Hepatocyte (in vitro differentiated cells): ENCODE measurements at places on chromosomes 12 and 14.
A peak's percentile ranks its signal among the peaks of the same experiment; 100 is the strongest.

DNA sequence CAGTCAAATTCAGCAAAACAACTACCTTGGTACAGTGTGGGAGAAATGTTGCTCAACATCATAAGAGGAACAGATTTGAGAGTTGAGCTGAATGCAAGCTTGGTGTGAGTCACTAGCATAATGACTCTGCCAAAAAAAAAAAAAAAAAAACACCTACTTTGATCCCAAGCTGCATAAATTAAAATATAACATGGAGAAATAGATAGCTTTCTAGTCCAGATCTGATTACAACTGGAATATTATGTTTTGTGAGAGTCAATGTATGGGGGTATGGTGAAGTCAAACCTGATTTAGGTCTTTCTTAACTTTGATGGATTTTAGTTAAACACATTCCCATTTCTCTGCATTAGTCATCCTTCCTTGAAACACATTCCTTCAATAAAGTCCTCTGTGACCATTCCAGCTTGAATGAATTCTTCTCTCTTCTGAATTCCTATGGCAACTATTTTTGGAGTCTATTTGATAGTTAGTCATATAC, 188.1 kb downstream of the SLC5A8 start:
- DNase-seq, result no peak

DNA sequence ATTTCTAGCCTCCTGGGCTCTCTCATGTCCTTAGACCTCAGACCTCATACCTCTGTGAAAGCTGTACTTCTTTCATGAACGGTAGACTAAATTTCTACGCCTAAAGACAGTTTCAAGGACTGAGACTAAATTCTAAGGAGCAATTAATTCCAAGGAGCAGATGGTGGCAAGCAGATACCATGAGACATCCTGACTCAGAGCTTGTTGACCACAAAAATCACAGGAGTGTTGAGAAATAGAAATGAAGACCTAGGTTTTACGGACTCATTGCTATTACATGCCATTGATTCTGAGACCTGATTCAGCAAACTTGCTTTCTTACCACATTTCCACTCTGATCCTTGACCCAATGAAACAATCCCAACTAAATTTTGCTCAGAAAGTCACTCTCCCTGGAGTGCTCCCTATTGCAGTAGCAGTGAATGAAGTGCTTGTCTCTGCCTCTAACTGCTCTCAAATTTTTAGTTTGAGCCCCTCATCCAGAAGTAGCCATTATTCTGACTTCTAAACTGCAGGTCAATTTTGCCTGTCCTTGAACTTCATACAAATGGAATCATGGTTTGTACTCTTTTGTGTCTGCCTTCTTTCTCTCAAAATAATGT, 52.0 kb downstream of the PEX5 start:
- no peak for DNase-seq

GRCh38 chr12:131166717-131167116, 213.0 kb downstream of the ADGRD1 start:
- DNase-seq, result no peak

- no peak for DNase-seq
Observed at GRCh38 chr12:30450872-30451271, 244.8 kb downstream of the IPO8 start.

GRCh38 chr14:20706657-20707355, 18.2 kb downstream of the ANG start:
- no peak for DNase-seq

- DNase-seq, result no peak
Observed at GRCh38 chr14:21724090-21724973, 50.7 kb upstream of the OR4E1 start.

GRCh38 chr12:6212086-6212485, 11.9 kb downstream of the CD9 start:
- no peak for DNase-seq

GRCh38 chr12:45532113-45532512, 197.4 kb upstream of the ARID2 start:
- DNase-seq, result no peak

DNA sequence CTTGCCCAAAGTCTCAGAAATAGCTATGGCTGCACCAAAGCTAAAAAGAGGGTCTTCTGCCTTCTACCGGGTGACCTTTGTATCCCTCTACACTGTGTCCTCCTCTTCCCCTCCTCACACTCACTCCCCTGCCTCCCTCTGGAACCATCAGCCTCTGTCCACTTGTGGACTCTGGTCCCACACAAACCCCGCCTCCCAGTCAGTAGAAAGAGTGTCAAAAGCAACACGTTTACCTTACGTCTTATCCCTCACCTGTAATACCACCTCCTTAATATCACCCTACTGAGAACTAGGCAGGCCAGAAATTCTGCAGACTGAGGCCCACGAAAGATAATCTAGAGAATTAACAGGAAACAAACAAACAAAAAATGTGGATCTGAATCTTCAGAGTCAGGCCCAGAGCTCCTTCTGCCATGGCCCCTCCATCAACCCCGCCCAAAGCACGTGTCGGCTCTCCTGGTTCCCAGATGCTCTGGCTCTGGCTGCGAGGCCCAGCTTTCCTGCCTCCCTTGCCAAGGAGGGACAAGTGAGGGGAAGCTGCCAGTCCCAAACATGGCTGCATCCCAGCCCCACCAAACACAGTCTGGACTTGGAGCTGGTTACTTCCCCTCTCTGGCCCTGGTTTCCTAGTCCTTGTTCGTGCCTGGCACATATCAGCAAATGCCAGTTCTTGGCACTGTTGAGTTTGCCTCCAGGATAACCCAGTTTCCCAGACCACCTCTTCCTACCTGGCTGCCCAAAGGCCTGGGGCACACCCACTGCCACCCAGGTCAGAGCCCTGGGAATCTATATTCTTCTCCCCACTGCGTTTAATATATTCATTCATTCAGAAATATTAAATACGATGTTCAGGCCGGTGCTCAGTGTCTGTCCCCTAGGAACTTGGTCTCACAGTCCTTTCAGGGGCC, 2.7 kb downstream of the ACTN1 start:
- DNase-seq, result peak; percentile 58

GRCh38 chr12:90936230-90937005, 18.6 kb downstream of the CCER1 start:
- no peak for DNase-seq

DNA sequence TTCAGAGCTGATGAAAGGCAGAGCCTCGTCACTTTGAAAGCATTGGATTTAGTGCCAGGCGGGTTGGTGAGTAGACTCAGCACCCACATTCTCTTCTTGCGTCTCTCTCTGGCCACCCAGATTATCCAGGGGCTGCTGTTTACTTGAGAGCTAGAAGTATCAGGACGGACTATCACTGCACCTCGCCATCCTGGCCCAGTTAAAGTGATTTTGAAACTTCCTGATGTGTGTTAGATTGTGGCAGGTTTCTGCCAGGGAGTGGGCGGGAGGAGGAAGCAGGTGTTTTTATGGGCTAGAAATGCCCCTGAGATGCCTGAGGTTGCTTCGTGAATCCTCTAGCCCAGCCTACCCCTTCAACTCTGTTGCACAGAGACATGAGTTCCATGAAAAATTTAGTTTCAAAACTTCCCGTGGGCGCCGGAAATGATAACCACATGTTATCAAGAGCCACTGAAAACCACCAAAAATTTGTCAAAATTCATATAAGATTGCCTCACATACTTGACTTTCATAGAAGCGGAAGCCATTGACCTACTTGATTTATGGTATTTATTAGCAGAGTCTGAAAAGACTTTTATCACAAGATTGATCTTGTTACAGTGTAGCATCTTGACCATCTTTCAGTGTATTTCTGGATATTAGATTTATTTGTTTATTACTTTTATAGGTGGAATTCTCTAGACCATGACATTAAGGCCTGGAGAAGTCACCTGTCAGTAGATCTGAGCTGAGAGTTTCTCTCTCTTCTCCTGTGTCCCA, 466.0 kb downstream of the RAD51B start:
- DNase-seq, result no peak

DNA sequence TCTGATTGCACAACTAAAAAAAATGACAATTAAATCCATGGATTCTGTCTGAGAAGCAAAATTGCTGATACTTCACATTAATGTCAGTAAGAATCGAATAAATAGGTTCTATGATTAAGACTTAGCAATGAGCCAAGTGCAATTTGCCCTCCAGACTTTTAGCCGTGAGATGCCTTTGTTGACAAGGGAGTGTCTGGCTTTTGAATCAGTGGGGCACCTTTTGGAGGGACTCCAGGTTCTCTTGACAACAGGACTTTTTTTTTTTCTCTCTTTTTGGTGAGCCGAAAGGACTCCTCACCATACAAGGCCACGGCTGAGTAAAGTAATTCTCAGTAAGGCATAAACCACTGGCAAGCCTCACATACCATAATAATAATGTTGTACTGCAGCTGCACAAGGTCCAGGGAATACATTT, 4.7 kb upstream of the MDM1 start:
- DNase-seq, result no peak

DNA sequence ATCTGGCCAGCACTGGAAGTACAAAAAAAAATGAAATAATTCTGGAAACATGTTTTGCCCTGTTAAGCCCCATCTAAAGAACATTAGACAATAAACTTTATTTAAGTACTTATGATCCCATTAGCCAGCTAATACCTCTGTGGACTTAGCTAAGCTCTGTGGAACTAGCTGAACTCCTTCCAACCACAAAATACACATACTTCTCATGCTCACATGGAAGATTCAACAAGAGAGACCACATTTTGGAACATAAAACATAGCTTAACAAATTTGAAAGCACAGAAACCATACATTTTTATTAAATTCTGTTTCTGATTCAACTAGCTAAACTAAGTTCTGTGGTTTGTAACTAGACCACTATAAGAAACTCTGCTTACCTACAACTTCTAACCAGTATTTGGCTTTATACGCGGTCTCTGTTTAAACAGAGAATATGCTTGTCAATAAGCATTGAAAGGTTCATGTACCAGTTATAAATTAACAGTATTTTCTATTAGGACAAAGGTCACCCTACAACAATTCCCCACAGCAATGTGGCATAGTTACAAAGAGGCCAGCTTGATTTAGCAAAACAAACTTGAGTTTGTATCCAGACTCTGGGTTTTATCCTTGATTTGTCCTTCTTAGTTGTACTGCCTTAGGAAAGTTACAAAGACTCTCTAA, 300.1 kb downstream of the C12orf50 start:
- peak; percentile 6 for DNase-seq

DNA sequence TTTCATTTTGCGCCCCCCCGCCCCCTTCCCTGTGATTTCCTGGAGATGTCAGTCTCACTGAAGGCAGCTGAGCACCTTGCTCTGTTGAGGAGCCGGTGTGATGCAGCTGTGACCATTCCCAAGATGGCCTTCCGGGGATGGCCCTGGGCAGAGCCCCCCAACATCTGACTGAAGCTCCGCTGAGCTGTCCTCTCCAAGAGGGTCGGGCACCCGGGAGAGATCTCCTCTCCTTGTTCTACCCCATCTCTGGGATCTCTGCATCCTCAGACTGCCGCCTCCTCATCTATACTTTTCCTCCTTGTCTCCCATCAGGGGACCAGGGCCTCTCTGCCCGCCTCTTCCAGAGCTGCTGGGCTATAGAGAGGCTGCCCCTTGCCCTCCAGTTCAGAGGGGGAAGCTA, 965 bp upstream of the SMOC1 start:
- DNase-seq, result no peak

DNA sequence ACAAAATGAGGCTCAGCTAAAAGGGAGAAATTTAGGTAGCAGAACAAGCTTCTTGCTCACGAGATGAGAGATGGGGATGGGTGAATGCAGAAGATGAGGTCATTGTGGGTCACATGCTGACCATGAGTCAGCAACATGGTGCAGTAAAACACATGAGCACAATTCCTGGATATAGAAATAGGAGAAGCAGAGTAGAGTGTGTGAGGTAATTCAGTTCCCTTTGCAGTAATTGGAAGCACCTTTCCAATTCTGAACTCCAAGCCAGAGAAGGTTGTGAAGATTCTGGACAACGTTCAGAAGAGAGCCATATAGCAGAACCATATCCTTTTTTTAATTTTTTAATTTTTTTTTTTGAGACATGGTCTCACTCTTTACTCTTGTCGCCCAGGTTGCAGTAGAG, 62.0 kb upstream of the LMNTD1 start:
- peak; percentile 60 for DNase-seq

DNA sequence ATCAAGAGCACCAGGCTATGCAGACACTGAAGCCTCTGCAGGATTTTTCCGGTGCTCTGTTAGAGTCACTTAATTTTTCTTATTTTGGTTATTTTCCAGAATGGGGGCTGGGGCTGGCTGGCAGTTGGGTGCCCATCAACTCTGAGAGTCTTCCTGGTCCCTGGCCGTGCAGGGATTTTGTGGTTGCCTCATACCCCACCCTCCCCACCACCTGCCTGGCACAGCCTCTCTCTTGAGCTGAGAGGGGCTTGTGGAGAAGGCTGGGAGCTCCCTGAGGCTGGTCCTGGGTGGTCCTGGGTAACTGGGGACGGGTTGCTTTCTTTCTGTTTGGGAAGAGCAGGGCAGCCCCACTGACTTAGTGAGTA, 23.3 kb downstream of the LRTM2 start:
- no peak for DNase-seq

- DNase-seq, result no peak
Observed at GRCh38 chr12:78697817-78698415, 166.7 kb upstream of the SYT1 start.

DNA sequence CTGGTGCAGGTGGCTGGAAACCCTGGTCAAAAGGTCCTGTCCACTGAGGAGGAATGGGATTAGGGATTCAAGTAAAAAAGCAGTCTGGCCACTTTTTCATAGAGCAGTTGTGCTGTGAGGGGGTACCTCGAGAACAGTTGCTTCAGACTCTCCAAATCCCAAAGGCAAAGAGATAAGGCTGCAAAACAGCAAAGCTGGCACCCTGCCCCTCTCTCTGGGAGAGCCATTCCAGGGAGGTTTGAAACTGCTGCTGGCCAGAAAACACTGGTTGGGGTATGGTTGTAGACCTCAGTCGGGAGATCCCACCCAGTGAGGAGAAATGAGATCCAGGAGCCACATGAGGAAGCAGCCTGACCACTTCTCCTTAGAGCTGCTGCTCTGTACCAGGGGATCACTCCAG, 137.3 kb downstream of the CEP83 start:
- DNase-seq, result no peak

- no peak for DNase-seq
Observed at GRCh38 chr14:77625360-77625759, 8.9 kb upstream of the SPTLC2 start.
